Right lobe of liver (tissue), 6 donors: ENCODE measurements at places on chromosomes 2 and 18. TPM values are rescaled to one million over a fixed set of nuclear protein-coding genes. Genes with fewer than 3 reads are reported as not detected.

GRCh38 chr18:70645971-70646370 is 357.1 kb downstream of the SOCS6 start:
- no peak overlapping the region for H3K4me3 ChIP-seq
- no peaks in the 10 kb centered on the region for H3K36me3 ChIP-seq
- H3K27ac ChIP-seq, result no peak overlapping the region
- H3K4me1 ChIP-seq, result no peaks in the 10 kb centered on the region

Gene RAPGEF4
- 16.0 TPM for total RNA-seq

Gene FAP
- total RNA-seq, result 0.55 TPM

DNA sequence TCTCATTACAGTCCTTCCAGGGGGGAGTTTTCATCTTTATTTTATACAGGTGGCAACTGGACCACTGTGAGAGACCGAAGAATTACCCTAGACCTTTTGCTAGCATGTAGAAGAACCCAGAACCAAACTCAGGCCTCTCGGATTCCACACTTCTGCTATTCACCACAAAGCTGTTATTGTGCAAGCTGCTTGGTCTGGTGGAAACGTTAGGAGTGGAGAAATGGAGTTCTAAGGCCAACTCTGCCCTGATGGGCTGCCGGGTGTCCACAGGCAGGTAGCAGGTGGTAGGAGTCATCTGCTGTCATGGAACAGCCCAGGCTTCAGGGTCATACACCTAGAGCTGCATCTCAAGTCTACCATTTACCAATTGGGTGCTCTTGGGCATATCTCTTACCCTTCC is 218.8 kb downstream of the BCL11A start:
- H3K27me3 ChIP-seq, result no peaks in the 10 kb centered on the region
- H3K4me3 ChIP-seq, result no peak overlapping the region
- no peak overlapping the region for H3K27ac ChIP-seq
- H3K4me1 ChIP-seq, result no peaks in the 10 kb centered on the region

Gene FBXO41
- 0.65 TPM for total RNA-seq

DNA sequence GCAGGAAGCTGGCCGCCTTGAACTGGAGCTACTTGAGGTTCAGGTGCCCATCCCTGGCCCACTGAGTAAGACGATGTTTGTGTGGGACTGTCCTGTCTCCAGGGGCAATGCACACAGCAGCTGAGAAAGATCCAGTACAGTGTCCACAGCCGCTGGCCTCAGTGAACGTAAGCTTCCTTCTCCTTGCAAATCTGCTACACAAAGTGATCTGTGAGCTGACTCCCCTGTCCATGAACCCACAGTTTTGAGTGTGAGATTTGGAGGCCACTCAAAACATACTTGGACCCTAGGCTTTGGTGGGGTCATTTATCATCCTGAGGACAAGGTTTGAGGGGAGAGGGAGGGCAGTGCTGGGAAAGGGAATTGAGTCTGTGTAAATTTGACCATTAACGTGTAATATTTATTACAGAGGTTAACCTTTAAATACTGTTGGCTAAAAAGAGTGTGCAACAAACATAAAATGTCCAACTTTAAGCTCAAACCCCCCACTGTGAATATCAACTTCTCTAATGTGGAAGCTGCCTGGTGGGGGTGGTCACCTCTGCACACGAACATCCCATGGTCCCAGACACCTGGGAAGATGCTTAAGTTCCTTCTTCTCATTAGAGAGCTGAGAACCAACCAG is 4.9 kb upstream of the CYS1 start:
- H3K27me3 ChIP-seq, result peaks cover 7% of the 10 kb centered on the region
- no peaks in the 10 kb centered on the region for H3K36me3 ChIP-seq
- peaks cover 6% of the 10 kb centered on the region for H3K4me1 ChIP-seq
- no peak overlapping the region for H3K27ac ChIP-seq

DNA sequence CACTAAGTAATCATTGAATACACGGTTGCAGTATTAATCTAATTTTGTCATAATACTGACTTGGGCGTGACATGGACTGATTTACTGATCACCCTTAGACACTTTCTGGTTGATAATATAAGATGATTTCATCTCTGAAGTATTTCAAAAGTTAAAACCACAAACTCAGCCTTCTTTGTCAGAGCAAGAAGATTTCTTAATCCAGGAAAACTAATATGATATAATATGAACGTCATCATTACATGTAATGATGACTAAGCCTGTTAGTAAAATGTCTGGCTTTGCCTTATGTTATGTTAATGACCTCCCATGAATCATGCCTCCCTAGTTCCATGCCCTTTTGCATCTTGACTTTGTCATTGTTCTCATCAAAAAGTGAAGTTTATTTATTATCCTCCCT is 1325.0 kb upstream of the CDH2 start:
- no peaks in the 10 kb centered on the region for H3K4me1 ChIP-seq
- no peak overlapping the region for H3K27ac ChIP-seq
- no peak for DNase-seq
- H3K27me3 ChIP-seq, result no peaks in the 10 kb centered on the region

Gene FZD7
- total RNA-seq, result 0.48 TPM
